Activated CD8-positive, alpha-beta memory T cell treated with anti-CD3 and anti-CD28 coated beads for 1 hour (primary cell): ENCODE measurements at places on chromosomes 13 and 19.

DNA sequence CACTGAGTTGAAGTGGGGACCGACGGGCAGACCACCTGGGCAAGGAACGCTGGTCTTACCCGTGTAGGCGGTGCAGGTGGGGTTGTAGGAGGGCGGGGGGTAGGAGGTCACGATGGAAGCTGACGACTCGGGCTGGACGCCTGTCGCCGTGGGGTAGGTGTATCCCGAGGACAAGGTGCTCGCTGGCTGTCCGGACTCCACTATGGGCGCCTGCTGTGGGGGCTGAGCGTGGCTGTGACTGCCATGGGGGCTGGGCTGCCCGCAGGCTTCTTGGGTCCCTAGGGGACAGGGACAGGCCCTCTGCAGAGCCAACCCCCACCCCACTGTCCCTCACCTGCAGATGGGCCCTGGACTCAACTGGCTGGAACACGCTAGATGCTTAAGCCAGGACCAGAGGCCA lies 37.2 kb downstream of the ZFR2 start:
- DNase-seq, result no peak

GRCh38 chr13:45895881-45896280 lies 44.3 kb upstream of the SIAH3 start:
- no peak for DNase-seq

DNA sequence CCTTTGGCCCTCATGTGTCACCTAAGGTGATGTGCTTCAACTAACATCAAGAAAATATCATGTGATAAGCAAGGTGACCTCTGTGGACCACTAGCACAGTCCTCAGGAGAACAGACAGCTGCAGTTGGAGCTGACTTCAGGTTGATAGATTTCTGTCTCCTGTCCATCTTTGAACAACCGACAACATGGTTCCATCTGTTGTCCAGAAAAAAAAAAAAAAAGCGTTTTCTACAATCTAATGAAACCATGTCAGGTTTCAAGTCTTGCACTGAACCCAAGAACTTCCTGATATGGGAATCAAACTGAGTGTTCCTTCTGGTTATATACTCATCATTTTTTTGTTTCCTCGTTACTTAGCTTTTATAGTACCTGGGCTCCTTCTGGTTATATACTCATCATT lies 75.7 kb downstream of the LHFPL6 start:
- no peak for DNase-seq

- DNase-seq, result no peak
Observed at GRCh38 chr13:111472083-111472482, 151.6 kb downstream of the TEX29 start.

DNA sequence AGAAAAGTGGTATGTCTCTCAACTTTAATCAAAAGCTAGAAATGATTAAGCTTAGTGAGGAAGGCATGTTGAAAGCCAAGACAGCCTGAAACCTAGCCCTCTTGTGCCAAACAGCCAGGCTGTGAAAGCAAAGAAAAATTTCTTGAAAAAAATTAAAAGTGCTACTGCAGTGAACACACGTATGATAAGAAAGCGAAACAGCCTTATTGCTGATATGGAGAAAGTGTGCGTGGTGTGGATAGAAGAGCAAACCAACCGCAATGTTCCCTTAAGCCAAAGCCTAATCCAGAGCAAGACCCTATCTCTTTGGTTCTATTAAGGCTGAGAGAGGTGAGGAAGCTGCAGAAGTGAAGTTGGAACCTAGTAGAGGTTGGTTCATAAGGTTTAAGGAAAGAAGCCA lies 96.4 kb downstream of the ZDHHC20 start:
- no peak for DNase-seq

GRCh38 chr13:96880419-96880818 lies 113.9 kb downstream of the OXGR1 start:
- DNase-seq, result no peak

DNA sequence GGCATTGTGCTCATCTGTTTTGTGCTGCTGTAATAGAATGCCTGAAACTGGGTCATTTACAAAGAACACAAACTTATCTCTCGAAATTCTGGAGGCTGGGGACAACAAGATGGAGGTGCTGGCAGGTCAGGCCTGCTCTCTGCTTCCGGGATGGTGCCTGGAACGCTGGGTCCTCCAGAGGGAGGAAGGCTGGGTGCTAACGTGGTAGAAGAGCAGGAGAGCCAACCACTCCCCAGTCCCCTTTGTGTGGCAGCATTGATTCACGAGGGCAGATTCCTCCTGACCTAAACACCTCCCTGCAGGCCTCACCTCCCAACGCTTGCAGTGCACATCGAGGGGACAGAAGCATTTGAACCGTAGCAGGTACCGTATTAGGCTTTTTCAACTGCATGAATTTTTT lies 34.1 kb upstream of the TFDP1 start:
- DNase-seq, result no peak

GRCh38 chr19:39544226-39544903 lies 4.4 kb upstream of the EID2 start:
- no peak for DNase-seq

DNA sequence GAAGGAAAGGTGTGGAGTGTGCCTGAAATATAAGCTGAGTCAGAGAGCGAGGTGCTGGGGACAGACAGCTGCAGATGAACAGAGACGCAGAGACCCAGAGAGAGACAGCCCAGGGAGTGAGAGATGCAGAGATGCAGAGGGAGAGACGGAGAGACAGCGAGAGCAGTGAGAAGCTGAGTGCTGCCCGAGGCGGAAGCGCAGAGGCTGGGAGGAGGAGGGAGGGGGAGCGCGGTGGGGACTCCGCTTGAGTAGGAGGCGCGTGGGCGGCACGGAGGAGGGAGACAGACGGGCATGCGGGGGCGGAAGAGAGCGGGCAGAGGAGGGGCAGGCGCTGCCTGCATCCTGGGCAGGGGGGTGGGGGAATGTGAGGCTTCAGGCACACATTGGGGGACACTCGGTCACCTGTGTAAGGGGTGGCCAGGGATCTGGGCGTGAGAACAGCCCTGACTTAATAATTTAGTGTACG lies 25.7 kb downstream of the SLC8A2 start:
- DNase-seq, result peak; percentile 34

- no peak for DNase-seq
Observed at GRCh38 chr19:5253406-5254110, 87.1 kb downstream of the PTPRS start.

DNA sequence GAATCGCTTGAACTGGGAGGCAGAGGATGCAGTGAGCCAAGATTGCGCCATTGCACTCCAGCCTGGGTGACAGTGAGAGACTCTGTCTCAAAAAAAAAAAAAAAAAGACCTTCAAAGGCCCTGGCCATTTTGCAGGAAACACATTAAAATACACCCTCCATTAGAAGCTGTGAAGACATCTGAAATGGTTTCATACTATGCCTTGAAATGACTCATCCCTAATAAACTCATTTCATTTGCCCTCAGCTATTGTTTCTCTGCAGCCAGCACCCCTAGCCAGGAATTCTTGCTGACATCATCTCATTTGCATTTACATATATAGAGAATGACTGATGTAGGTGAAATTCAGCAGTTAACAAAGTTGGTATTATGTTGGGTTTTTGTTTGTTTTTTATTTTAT lies 8.7 kb downstream of the EML2 start:
- no peak for DNase-seq

DNA sequence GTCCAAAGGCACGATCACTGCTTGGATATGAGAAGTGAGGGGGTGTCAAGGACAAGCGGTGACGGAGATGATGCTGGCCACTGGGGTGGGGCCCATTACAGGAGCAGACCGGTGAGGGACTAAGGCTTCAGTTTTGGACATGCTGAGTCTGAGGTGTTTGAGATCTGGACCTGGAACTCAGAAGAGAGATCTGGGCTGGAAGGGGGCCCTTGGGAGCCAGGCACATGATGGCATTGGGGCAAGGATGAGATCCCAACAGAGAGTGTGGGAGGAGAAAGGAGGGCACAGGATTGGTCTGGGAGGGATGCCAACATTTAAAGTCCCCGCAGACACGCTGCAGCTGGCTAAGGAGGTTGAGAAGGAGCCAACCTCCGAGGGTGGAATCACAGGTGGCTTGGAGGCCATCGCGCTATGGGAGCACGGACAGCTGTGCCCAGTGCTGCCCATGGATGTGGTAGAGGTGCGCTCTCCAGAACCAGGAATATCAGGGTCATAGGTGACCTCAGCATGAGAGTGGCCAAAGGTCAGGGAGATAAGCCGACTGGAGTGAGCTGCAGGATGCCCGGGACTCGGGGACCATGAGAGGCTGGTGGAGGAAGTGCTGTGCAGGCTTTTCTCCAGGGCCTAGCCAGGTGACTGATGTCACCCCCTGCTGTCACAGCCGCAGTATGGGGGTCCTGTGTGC lies 21.8 kb downstream of the DHRS12 start:
- no peak for DNase-seq

- DNase-seq, result no peak
Observed at GRCh38 chr19:51227966-51228365, 3.1 kb downstream of the CD33 start.

- no peak for DNase-seq
Observed at GRCh38 chr13:22801402-22802003, 379.3 kb upstream of the SGCG start.

DNA sequence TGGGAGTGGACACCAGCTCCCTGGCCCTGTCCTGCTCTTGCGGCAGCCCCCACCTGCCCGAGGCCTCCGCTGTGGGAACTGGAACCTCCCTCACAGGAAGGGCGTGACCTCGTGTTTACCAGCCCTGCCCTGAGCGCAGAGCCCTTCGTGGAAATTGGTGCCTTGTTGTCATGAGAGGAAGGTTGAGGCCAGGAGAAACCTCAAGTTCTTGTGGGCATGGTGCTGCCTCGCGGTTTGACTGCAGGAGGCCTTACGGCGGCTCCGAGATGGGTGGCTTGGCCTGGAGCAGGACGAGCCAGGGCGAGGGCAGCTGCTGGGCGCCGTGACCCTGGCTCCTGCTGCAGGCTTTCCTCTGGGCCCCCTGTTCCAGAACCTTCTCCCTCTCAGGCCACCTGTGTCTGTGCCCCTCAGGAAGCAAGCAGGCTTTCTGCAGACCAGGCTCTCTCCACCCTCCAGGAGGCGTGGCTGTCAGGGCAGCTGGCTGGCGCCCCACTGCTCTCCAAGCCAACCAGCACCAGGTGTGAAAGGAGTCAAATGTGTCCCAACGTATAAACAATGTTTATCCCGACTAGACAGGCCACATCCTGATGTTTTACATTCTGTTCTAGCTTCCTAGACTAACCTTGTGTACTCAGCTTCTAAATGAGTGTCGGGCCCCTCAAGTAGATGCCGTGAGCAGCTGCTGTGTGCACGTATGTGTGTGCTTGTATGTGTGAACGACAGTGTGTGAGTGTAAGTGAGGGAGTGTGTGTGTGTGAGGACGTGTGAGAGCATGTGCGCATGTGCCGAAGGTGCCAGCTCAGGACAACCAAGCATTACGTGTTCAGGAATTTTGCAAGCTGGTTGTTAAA lies 10.4 kb upstream of the RASA3 start:
- peak; percentile 65 for DNase-seq

- DNase-seq, result no peak
Observed at GRCh38 chr13:80363890-80364503, 23.1 kb upstream of the SPRY2 start.

- DNase-seq, result no peak
Observed at GRCh38 chr13:67557642-67558241, 327.6 kb upstream of the PCDH9 start.

DNA sequence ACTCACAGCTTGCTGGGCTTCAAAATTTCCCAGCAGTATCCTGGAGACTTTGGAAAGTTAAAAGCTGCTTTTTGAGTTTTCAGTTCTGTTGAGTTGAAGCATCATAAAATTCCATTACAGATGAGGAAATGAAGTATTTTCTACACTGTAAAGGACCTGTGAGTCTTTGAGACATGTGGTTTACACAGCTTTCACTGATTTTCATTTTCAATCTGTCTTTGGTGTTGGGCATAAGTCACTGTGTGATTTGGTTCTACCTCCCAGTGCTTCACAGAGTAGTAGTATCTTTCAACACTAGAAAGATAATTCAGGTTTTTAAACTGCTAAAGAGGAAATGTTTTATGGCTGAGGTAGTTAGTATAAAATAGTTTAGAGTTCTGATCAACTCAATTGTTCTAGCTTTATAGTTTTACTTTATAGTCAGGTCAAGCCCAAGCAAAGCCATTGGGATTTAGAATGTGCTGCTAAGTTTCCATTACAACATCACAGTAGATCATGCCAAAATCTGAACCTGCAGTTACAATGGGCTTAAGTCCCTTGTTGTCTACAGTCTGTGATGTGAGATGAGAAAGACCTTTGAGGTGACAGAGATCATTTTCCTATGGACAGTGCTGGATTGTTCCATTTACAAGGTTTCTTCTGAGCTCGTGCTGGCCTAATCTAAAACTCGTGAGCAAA lies 161.6 kb downstream of the FLT1 start:
- no peak for DNase-seq

GRCh38 chr13:77784515-77784914 lies 87.0 kb downstream of the SLAIN1 start:
- DNase-seq, result no peak

DNA sequence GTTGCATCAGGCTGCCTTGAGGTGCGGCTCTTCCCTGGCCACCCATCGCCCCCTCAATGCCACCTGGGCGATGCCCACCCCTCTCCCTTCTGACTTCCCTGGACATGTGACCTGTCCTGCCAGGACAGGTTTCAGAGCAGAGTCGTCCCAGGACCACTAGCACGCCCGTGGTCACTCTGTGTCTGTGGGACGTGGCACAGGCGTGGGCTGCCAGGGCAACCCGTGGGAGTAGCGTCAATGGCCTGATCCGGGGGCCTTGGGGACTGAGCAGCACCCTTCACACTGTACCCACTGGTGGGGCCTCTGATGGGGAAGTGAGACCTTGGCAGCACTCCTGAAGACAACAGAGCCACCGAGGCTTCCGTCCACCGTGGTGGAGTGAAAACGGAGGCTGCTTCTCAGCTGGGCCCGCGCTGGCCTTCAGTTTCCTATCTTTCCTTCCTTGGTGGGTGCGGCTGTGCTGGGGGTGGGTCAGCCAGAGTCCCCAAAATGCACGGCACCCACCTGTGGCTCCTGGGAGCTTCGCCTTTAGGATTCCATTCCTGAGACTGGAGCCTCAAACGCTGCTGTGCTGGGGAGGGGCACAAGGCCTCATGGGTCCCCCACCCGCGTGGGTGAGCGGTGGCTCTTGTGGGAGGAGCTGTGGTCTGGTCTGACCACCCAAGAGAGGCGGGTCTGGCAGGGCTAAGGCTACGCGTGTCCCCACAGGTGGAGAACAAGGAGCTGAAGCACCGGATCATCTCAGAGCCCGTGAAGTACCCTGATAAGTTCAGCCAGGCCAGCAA lies 26.7 kb upstream of the TMEM255B start:
- DNase-seq, result no peak

DNA sequence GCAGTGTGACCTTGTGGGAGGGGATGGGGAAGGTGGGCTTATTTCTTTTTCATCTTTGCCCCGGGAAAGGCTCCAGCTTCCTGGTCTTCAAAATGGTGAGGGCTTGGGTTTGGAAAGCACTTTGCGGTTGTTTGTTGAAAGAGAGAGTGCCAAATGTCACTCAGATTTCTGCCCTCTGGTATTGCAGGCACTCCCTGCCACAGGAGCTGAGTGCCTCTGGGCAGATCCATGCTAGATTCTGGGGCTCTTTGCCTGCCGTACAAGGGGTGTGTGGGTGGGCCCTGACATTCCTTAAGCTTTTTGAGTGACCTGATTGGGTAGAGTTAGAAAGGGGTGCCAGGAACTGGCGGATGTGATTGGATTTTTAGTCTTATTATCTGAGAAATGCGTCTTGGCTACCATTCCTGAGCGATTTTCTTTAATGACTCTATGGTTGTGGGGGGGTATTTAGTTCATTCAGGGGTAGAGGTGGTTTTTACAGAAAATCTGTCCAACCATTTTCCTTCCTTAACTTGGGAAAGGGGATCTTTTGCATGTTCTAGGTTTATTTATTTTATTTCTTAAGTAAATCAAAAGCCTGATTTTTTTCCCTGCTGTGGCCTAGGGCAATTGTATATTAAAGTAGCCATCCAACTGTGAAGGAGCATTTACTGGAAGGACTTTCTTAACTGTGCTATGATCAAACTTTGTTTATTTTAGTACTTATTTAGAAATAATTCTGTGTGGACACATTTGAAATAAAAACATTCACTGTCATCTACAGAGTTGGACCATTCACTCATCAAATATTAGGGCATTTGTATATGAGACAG lies 3.2 kb downstream of the ARHGAP35 start:
- no peak for DNase-seq
